ENCODE measurements at places on chromosomes 5 and 9. TPM values are rescaled to one million over a fixed set of nuclear protein-coding genes. Genes with fewer than 3 reads are reported as not detected.

DNA sequence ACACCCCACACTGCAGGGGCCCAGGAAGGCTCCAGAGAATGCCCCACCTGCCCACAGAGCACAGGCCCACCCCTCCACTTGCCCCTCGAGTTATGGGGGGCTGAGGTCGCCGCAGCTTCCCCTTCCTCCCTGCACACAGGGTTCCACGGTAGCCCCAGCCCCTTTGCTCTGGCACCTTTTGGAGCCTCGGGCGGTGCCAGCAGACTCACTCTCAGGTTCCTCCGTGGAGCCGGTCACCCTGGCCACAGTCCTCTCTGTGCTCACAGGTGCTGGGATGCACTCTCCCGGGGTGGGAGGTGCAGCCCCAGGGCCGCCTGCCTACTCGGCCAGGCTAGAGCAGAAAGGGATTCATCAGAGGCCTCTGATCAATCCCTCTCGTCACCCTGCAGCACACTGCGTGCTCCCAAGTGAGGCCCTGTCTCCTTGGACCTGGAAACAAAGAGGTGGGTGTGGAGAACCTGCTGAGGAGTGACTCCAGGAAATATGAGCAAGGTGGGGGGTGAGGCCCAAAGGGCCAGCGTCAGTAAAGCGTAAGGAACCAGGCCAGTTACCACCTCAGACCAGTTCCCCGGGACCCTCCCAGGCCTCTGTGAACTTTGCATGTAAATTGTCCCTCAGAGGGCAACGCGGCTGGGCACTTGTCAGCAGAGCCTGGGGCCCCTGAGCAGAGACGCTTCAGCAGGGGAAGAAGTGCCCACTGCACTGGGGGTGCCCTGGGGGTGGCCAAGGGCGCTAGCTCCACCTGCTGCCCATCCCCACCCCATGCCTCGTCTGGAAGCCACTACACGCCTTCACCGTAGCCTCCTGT lies 167.8 kb downstream of the OLFM1 start:
- DNase-seq = no peak

GRCh38 chr5:82045554-82046275 lies 73.9 kb downstream of the ATG10 start:
- no peak for DNase-seq

DNA sequence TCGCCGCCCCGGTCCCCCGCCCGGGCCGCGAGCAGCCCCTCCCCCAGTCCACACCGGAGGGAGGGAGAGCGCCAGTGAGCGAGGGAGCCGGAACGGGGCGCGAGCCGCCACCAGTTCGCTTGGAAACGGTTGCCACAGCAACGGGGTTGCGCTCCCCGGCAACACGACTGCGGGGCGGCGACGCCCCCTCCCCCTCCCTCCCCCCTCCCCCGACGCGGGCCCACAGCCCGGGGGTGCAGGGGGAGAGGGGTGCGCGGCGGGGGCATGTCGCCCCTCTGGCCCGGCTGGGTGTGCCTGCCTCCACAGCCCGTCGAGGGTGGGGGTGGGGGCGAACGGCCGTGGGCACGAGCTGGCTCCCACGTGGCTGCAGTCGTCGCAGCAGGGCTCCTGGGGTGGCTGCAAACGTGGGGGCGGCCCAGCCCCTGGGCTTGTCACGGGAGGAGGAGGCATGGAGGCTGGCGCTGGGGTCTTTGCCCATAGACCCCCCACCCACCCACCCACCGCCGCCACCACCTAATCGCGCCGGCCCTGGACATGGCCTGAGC lies 524 bp downstream of the PRR7 start:
- peak; percentile 53 for DNase-seq

DNA sequence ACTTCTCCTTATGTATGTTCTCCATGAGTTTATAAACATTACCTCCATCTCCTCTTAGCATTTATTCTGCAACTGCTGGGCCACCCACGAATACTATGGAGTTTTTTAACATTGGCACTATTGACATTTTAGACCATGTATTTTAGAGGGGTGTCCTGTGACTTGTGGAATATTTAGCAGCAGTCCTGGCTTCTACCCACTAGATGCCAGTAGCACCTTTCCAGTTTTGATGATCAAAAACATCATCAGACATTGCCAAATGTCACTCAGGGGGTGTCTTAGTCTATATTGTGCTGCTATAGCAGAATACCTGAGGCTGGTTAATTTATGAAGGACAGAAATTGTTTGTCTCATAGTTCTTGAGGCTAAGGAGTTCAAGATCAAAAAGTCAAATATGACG lies 187.5 kb upstream of the RORB start:
- DNase-seq = no peak

- no peak for DNase-seq
Measured at GRCh38 chr5:35626108-35626507, 8.4 kb downstream of the SPEF2 start.

Gene KCNN2
- polyA plus RNA-seq = 3.3 TPM

DNA sequence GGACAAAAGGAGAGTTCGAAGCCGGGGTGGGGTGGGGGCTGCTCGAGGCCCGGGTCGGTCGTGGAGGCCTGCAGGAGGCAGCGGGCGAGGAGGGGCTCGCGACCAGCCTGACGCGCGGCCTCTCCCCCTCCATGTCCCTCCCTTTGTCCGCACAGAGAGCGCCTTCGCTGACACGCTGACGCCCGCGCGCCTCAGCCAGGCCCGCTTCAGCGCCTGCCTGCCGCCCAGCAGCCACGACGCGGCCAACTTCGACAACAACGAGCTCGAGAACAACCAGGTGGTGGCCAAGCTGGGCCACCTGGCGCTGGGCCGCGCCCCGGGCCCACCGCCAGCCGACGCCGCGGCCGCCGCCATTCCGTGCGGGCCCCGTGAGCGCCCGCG lies 42.2 kb downstream of the NEURL1B start:
- no peak for DNase-seq

- DNase-seq = no peak
Measured at GRCh38 chr5:111013011-111013410, 58.5 kb upstream of the TSLP start.

Gene ATP10B
- polyA plus RNA-seq = 0.57 TPM

Gene REEP2
- polyA plus RNA-seq = 1.8 TPM

- DNase-seq = no peak
Measured at GRCh38 chr9:88468226-88468625, 66.8 kb upstream of the NXNL2 start.

Gene IL33
- 120 TPM for polyA plus RNA-seq

Gene MLANA
- 1.7 TPM for polyA plus RNA-seq

Gene ZNF658
- polyA plus RNA-seq = 9.0 TPM

GRCh38 chr5:41517909-41518308 lies 7.5 kb upstream of the PLCXD3 start:
- no peak for DNase-seq

Gene FAM221B
- 0.54 TPM for polyA plus RNA-seq

DNA sequence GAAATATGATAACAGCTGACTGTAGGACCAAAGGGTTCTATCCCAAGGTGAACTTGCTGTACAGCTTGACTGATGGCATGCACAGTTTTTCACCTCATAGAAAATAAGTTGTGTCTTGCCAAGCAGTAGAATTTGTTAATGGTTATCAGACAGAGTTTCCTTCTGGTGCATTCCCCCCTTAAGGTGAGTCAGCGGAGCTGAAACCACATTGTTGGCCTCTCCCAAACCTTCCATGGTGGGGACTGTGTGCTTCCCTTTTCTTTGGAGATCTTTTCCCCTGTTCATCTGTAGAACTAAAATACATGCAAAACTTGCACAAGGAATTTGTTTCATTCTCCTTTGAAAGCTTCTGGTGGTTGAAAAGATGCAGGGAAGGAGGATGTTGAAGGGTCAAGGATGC lies 179.8 kb downstream of the FGF1 start:
- no peak for DNase-seq

Gene FBXL17
- polyA plus RNA-seq = 22.6 TPM

Gene BASP1
- 44.2 TPM for polyA plus RNA-seq

DNA sequence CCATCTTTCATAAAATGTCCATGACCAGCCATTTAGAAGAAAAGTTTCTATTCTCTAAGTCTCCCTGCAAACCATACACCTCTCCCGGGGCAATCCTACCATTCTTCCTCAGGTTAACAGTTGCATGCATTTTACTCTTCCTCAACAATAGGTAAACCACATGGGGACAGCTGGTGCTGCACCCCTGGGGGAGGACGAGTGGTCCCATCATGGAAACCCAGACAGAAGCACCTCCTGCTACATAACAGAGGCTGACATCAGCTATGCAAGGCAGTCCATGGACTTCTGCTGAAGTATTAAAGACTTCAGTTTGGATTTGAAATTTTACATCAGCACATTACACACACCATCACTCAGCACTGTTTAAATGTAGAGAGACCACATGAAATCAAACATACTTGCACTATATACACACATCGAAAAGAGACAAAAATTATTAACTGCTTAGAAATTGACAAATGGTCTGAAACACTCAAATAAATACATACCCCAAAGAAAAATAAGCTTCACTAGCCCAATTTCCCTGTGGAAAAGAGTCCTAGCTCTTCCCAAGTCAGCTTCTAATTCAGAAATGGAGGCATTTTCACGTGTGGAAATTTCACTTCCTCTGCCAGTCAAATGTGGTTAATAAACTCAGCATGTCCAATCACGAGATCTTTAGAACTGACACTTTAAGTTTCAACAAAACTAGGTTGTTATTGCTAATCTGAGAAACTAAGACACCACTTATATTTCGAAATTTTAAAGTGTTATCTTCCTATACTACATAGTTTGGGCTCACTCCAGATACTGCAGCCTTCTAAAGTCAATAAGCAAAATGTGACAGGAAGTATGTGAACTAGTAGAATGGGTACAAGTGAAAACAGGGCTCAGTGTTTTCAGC lies 173.4 kb downstream of the ROR2 start:
- DNase-seq = no peak

Gene FBP1
- 23.9 TPM for polyA plus RNA-seq

- DNase-seq = no peak
Measured at GRCh38 chr9:131584858-131585257, 39.5 kb downstream of the PRRT1B start.

GRCh38 chr9:91087462-91087759 lies 274.3 kb downstream of the AUH start:
- no peak for DNase-seq

Gene GARIN3
- not detected for polyA plus RNA-seq

Gene FAM114A2
- 23.8 TPM for polyA plus RNA-seq

GRCh38 chr9:90325913-90326653 lies 316.5 kb downstream of the DIRAS2 start:
- DNase-seq = no peak

DNA sequence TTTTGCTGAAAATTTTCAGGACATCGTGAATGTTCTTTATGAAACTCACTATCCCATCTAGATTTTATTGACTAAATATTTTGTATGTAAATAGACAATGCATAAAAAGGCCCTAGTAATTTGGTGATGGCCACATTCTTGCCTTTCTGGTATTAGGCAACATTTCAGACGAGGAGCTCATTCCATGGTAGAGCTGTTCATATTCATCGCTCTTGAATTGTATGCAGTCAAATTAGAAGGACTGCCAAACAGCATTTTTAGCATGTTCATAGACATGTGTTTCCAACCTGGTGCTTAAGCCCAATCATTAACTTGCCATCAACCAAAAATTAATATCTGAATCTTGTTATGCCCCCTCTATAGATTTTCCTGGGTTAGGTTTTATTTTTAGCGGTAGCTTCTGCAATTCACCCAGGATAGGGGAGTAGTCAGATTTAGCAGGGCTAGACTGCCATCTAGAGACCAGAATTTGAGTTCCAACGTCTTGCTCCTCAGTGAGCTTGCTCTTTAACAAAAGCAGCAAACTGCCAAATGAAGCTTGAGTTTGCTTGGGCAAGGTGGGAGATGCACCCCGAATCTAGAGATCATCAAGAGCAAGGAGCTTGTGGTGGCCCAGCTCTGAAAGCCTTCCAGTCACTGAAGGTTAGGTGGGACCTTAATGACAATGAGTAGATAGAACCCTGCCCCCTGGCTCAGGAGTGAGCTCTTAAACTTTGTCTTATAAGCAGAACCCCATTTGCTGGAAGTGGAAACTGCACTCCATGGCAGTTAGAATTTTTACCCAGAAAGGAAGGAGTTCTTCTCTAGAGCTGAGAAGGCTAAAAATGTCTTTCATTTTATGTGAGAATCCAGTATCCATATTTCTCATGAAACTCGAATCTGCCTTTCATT lies 456.2 kb downstream of the RASEF start:
- peak; percentile 50 for DNase-seq

Gene SV2C
- 0.26 TPM for polyA plus RNA-seq

GRCh38 chr9:128164307-128164885 lies 4.3 kb downstream of the BBLN start:
- DNase-seq = no peak

- DNase-seq = no peak
Measured at GRCh38 chr5:10702040-10702629, 58.9 kb downstream of the DAP start.

Gene LRRC70
- 7.2 TPM for polyA plus RNA-seq

- DNase-seq = no peak
Measured at GRCh38 chr5:23208959-23209431, 298.4 kb upstream of the PRDM9 start.

Gene EPB41L4B
- polyA plus RNA-seq = 15.5 TPM

Gene PLGRKT
- 26.3 TPM for polyA plus RNA-seq

- DNase-seq = no peak
Measured at GRCh38 chr5:125372694-125373631, 626.5 kb upstream of the ZNF608 start.

GRCh38 chr9:8600914-8601680 lies 801.5 kb upstream of the DMAC1 start:
- DNase-seq = no peak

Gene TAF7
- polyA plus RNA-seq = 140 TPM

DNA sequence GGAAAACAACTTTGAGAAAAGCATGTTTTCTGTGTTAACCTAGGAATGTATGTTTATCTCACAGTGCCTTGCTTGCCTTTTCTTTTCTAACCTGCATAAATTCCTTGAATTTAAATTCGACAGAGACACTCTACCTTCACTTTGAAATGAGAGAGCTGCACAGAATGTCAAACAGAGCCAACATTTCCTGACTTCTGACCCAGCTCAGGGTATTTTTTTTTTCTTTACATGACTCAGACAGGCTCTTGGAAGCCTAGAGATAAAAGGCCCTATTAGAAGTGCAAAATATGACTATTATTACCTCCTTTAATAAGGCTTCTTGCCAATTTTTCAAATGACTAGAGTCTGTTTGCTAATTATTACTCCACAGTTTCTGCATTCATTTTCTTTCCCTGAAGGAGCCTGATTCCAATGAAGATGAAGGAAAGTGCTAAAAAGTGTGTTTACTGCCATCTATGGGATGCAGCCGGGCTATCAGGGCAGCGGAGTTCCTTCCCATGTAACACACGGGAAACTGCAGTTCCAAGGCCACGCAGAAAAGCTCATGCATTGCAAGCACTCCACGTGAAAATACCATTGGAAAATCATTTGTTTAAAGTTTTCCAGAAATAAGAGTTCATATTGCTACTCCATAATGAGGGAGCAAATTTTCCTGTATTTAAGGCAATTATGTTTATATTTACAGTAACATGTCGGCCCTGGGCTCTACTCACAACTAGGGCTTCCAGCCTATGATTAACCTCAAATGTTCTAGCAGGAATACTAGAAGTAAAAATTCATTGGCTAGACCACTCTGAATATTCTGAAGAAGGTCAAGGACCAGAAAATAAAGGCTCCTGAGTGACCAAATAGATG lies 485.6 kb downstream of the ZSWIM6 start:
- DNase-seq = peak; percentile 67
